CMK (cell line): ENCODE measurements at places on chromosomes 2 and 18.

DNA sequence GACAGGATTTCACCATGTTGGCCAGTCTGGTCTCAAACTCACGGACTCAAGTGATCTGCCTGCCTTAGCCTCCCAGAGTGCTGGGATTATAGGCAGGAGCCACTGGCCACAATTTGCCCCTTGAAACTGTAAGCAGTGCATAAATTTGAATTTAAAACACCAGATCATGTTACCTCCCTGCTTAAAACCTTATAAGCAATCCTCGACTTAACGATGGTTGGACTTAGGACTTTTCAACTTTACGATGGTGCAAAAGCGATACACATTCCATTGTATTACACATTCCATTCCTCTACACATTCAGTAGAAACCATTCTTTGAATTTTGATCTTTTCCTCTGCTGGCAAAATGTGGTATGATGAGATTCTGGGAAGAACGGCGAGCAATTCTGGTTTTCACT is 23.2 kb upstream of the EFR3B start:
- no peak for DNase-seq

DNA sequence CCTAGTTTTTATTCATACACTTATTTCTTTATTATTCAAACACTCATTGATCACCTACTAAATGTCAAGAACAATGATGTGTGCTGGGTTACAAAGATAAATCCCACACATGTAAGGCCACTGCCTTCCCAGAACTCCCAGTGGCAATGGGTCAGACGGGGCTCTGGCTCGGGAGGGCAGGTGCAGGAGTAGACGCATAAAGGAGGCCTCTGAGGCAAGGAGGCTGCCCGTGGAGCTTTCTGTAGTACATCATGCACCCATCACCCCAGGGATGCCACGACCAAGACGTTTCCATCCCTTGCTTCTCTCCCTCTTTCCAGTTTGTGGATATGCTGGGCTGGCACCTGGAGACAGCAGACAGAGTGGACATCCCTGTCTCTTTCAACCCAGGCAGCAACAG is 153.2 kb upstream of the TTC39C start:
- no peak for DNase-seq

DNA sequence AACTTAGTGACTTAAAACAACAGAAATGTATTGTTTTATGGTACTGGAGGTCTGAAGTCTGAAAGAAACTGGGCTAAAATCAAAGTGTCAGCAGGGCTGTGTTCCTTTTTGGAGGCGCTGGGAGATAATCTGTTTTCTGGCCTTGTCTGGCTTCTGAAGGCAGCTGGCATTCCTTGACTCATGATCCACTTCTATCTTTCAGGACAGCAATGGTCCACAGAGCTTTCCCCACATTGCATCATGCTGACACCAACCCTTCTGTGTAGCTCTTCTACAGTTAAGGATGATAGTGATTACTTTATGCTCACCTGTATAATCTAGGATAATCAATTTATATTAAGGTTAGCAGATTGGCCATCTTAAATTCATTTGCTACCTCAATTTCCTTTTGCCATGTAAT is 392.1 kb downstream of the TDRD15 start:
- DNase-seq = no peak

DNA sequence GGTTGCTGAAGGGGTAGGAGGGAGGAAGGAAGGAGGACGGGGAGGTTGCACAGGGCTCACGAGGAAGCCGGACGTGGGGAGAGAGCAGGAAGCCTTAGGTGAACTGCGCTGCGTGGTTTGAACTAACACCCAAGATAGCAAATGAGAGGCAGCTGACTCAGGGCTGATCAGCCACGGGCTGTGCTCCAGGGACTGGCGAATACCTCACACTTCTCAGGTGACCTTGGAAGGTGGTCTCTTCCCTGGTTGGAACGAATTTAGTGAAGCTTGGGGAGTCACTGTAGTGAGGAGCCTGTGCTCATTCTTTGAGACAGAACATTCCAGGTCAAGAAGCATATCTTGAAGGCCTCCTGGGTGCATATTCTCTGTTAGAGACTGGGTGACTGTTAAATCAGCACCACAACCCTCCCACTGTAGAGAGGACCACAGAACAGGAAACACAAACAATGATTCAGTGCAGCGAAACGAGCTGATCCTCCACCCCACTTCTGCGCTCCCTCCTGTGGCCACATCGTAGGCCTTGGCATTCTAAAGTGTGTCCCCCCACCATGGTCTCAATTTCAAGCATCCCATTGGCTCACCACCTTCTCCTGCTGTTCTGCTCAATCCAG is 33.8 kb downstream of the TOGARAM2 start:
- no peak for DNase-seq

DNA sequence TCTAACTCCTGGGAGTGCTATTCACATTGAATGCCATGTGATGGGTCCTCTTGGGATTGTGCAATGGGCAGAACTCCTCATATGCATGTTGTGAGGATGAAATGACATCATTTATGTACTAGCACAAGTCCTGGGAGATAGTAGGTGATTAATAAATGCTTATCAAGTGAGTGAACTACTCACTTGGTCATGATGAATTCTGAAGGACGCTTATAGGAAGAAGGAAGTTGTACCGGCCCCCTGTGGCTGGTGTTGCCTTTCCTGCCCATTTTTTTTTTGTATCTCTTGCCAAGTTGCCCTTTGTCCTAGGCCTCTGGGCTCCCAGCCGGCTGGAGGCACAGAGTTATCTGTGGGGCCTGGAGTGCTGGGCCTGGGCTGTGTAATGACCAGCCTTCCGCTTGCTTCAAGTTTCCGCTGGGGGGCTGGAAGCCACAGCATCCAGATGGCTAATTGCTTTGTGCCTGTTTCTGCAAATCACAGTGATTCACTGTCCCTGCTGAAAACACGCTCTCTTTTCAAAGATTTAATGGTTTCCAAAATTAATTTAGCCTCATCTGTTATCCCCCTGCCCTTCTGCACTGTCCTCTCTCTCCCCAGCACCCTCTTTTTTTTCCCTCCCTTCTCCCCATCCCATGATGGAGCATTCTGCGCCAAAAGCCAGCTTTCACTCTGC is 33.7 kb upstream of the MRPL33 start:
- DNase-seq = no peak

DNA sequence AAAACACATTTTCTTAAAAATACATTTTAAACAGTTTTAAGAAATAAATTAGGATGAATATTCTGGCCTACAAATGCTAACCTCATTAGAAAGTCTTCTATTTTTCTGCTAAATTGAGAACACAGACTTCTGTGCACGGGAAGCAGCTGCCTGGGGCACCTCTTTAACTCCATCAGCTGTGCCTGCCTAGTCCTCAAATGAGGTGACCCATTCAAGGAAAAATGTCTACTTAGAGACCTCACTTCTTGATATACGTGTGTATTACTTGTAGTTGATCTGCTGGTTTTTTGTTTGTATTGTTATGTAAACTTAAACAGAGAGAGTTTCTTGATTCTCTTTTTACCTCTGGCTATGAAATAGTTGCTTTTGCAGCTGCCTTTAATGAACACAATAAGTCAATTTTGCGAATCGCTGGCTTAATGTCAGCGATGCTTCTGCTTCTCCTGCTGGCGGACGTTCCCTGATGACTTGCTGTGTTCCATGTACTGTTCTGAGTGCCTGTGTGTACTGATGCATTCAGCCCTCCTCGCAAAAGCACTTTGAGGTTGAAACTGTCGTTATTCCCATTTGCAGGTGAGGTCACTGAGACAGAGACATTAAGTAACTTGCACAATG is 88.7 kb upstream of the TXNDC2 start:
- DNase-seq = no peak

- no peak for DNase-seq
Observed at GRCh38 chr2:151849413-151850010, 21.3 kb upstream of the ARL5A start.

GRCh38 chr2:157769856-157770255 is 106.3 kb downstream of the ACVR1 start:
- no peak for DNase-seq

GRCh38 chr2:25306777-25307368 is 34.9 kb downstream of the DNMT3A start:
- DNase-seq = no peak

- DNase-seq = no peak
Observed at GRCh38 chr2:133177196-133177595, 391.1 kb downstream of the NCKAP5 start.

DNA sequence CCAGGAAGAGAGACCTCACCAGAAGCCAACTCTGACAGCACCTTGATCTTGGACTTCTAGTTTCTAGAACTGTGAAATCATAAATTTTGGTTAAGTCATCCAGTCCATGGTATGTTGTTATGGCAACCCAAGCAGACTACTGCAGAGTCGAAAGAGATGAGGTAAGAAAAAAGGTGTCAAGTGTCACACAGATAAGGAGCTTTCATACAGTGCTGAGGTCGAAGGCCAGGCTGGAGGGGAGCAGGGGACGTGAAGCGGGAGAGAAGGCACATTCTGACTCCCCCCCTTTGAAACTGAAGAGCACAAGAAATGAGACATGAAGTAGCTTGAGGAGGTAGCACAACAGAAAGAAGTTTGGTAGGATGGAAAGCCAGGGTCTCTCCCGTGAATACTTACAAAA is 110.4 kb downstream of the ALK start:
- no peak for DNase-seq

DNA sequence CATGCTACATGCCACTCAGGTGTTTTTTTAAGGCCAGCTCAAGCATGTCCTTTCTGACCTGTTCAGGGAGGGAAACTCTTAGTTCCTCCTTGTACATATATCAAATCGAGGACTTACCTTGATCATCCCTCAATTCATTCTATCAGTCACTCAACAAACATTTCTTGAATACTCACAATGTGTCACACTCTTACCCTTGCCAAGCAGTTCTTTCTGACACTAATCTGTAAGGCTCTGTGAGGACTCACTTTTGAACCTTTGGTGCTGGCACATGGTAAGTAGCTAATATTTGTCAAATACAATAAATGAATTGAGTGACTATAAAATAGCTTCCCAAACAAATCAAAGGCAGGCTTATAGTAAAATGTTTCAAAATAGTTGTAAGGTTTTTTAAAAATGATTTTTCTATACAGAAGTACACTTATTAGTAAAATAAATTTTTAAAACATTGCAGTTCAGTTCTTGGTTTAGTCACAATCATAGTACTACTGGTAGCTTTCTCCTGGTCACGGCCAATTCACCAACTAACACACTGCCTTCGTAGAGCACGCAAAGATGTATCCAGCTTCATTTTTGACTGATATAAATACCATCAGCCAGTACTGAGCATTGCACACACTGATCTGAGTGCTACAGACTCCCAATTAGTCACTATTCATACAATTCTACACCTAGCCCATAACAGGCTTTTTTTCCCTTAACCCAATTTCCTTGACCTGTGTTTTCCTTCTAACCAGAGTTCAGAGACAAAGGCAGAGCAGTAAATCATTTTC is 50.9 kb downstream of the ZEB2 start:
- DNase-seq = no peak

GRCh38 chr2:68423966-68424650 is 43.0 kb downstream of the FBXO48 start:
- DNase-seq = no peak

GRCh38 chr2:139454251-139454650 is 674.1 kb upstream of the NXPH2 start:
- DNase-seq = no peak

DNA sequence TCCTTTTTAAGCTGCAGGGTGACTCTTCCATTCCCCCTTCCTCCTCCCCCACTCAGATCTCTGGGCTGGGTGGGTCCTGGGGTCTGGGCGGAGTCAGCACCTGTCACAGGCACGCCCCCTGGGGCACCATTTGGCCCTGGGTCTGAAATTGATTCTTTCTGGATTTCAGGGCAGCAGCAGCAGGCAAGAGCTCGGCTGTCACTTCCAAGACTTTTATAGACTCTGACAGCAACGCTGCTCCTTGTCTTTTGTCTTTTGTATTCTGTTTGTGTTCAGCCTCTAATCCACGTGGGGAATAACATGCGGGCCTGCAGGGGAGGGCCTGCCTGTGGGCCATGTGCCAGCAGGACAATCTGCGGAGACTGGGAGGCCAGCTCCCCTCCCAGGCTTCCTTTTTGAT is 3.9 kb downstream of the BOD1L2 start:
- no peak for DNase-seq

DNA sequence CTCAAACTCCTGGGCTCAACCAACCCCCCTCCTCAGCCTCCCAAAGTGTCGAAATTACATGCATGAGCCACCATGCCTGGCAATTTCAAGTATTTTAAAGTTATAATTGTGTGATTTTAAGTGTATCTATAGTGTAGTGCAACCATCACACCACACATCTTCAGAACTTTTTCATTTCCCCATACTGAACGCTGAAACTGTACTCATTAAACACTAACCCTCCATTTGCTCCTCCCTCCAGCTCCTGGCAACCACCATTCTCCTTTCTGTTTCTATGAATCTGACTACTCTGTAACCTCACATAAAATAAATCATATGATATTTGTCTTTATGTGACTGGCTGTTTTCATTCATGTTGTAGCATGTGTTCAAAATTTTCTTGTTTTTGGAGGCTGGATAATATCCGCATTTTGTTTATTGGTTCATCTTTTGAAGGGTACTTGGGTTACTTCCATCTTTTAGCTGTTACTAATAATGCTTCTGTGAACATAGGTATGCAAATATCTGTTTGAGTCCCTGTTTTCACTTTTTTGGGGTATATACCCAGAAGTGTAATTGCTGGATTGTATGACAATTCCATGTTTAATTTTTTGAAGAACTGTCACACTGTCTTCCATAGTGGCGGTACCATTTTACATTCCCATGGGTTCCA is 188.2 kb downstream of the PLCL1 start:
- DNase-seq = no peak

DNA sequence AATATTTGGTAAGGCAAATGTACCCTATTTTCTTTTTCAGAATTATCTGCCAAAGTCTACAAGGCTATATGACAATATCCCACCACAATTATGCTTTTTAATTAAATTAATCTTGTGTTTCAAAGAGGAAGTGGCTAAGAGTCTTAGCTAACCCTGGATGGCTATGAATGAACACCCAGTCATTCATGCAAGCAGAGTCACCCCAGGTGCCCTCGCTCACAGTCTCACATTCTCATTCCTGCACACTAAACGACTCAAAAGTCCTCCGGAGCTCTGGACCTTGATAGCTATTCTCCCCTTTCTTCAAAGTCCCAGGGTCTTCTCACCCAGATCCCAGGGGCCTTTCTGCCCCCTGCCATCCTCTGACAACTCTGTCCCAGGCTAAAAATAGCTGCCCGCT is 42.1 kb upstream of the MRPL19 start:
- no peak for DNase-seq

GRCh38 chr2:215461836-215462532 is 26.1 kb upstream of the FN1 start:
- DNase-seq = no peak

- DNase-seq = no peak
Observed at GRCh38 chr2:98778151-98778550, 47.2 kb upstream of the MGAT4A start.

DNA sequence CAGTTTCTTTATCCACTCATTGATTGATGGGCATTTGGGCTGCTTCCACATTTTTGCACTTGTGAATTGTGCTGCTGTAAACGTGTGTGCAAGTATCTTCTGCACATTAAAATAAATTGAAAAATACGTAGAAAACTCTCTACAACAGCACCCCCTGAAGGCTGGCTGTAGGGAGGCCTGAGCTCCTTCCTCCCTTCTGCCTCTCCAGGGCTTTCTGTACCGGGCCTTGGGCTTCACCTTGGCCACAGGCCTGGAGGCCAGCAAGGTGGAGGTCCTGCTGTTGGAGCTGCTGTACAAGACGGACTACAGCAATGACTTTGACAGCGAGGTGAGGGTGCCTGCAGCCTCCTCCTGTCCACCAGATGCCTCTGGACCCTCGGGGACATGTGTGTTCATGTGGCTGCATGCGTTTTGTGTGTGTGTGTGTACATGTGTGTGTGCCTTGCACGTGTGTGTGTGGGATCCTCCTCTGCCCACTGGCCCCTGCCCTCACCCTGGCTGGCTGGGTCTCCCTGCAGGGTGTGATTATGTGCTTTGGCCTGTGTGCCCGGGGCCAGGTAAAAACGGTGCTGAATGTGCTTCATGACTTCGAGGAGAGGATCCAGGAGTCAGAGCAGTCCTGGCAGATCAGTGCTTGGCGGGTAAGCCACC is 29.2 kb downstream of the MROH2A start:
- DNase-seq = no peak
